ENCODE measurements at places on chromosomes 13 and 19. TPM values are rescaled to one million over a fixed set of nuclear protein-coding genes. Genes with fewer than 3 reads are reported as not detected.

HSPBP1 gene
- total RNA-seq, result 69.2 TPM

APOC4 gene
- total RNA-seq, result not detected

TTC9B gene
- total RNA-seq, result not detected

CGB7 gene
- not detected for total RNA-seq

CEACAM6 gene
- total RNA-seq, result 5.5 TPM

OR7E24 gene
- not detected for total RNA-seq

SIGLEC12 gene
- not detected for total RNA-seq

KCNK6 gene
- total RNA-seq, result under 0.01 TPM

ZNF610 gene
- total RNA-seq, result 2.2 TPM

KLK1 gene
- total RNA-seq, result not detected

FFAR2 gene
- total RNA-seq, result not detected

CRLF1 gene
- total RNA-seq, result 7.6 TPM

POLD1 gene
- total RNA-seq, result 14.1 TPM

PEX11G gene
- total RNA-seq, result not detected

LILRB3 gene
- 0.89 TPM for total RNA-seq

GRCh38 chr19:51559240-51559639 lies 11.8 kb upstream of the ZNF175 start:
- DNase-seq, result no peak

DNA sequence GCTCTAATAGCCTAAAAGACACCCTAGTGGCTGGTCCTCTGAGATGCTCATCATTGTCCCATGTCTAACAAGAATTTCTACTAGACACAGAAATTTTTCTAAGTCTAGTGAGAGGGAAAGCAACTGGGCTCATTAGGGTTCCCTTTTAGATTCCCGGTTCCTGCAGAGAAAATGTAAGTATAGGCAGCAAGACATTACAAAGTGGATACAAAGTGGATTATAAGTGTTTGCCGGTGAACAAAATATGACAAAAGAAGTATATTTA lies 20.8 kb upstream of the TMTC4 start:
- DNase-seq, result no peak

- peak; percentile 83 for DNase-seq
These were observed 30.4 kb upstream of the CYP4F8 start for GRCh38 chr19:15584541-15585115.

- DNase-seq, result no peak
These were observed 1.1 kb upstream of the PTGER1 start for GRCh38 chr19:14476327-14476672.

- DNase-seq, result no peak
These were observed 168.5 kb upstream of the FREM2 start for GRCh38 chr13:38518328-38518727.

DNA sequence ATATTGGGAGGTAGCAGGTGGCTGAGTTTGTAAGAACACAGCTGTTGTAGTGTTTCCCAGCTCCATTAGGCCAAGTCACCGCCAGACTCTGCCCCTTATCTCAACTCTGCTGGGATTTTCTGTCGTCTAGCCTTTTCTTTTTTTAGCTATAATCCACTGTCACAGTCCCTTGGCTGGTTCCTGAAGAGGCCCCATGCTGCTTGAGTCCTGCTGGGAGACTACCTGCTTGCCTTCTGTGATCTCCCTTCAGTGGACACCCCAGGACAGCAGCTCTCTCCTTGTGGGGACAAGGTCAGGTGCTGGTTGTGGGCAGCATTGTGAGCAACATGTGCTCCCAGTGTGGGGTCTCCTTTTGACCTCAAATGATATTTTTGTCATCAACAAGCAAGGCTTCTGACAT lies 195.0 kb upstream of the ATXN8OS start:
- DNase-seq, result peak; percentile 9

GRCh38 chr19:18433015-18433691 lies 4.8 kb downstream of the ISYNA1 start:
- no peak for DNase-seq

DNA sequence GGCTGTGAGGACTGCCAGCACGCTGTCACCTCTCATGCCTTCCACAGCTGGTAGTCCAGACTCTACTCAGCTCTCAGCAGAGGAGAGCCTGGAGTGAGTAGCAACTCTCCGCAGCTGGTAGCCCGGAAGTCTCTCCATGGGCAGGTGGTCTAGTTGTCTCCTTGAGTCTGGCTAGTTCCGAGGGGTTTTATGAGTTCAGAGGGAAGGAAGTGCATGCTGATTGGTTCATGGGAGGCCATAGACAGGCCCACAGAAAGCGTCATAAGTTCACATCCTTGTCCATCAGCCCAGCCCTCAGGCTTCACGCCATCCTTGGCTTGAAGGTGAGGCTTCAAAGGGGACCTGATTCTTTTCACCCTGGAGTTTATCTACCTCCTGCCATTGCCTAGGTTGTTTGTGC lies 2662.4 kb upstream of the PCDH20 start:
- DNase-seq, result no peak

DNA sequence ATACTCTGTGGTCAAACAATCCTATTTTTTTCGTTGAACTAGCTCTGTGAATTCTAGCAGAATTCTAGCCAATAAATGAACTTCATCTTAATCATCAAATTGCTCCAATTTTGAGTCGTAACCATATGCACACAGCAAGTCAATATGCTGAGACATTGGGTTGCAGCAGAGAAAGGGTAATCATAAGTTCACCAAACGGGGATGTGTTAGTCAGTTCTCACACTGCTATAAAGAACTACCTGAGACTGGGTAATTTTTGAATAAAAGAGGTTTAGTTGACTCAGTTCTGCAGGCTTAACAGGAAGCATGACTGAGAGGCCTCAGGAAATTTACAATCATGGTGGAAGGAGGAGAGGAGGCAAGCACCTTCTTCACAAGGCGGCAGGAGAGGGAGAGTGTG lies 67.7 kb upstream of the ABCC4 start:
- no peak for DNase-seq

DNA sequence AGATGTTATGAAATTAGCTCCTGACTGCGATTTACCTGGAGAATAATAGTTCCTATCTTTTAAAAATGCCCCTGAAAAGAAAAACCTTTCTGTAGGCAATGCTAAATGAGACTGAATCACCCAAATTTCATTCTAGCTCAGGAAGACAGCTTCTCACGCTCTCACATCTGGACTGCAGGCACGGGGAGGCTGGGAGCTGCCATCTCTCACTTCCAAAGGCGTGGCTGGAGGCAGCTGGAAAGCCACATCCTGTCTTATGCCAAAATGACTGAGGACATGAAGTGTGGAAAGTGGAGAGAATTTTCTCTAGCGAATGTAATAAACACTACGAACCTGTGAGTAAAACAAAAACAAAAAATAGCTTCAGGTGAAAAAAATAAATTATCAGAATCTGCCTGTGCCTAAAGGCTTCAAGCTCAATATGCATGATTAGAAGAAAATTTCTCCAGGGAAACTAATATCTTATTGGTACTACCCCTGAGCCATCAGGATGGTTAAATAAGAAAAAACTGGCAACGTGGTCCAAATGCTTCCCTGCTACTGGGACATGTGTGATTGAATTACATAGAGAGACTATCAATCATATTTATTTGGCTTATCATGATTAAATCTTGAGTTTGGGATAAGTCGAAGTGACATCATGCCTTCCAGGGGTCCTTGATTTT lies 58.1 kb upstream of the UBL3 start:
- DNase-seq, result no peak

DNA sequence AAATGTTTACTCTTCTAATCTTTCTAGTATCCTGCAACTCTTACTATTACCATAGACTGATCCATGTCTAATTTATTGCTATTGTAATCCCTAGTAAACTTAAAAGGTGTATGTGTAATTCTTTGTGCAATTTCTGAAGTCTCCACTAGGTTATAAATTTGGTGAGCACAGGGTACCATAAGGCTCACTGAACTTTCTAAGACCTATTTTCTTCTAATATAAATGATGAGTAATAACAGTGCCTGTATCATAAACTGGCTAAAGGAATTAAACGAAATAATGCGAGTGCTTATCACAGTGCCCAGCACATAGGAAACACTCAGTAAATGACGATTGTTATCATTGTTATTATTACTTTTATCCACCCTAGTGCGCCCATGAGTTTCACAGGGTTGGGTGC lies 119.1 kb downstream of the KLF12 start:
- DNase-seq, result no peak

DNA sequence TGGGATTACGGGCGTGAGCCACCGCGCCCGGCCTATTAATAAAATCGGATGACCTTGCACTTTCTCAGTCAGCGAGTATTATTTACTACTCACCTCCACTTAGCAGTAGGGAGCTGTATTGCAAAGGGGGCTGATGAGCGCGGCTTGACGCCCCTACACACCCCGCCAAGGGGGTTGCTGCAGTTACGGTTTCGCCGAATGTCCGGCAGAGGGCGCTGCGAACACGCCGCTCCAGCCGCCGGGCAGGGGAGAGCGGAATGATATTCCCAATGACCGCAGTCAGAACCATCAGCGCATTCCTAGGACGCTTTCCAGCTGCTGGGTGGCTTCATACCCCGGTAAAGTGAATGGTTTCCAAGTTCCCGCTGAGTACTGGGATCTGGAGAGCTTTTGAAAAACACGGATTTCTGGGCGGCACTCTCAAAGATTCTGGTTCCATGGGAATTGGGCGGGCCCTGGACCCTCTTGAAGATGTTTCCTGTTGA lies 30.0 kb upstream of the TPT1 start:
- peak; percentile 88 for DNase-seq

- peak; percentile 94 for DNase-seq
These were observed at the start of gene SLAIN1 for GRCh38 chr13:77697217-77698103. SLAIN1 (plus strand) TSS chr13:77697687; CDS start chr13:77697914, 227 bp downstream.

- DNase-seq, result peak; percentile 88
These were observed 1.3 kb upstream of the LRCH1 start for GRCh38 chr13:46551410-46552302.

- DNase-seq, result no peak
These were observed 67.9 kb upstream of the ZNF724 start for GRCh38 chr19:23318143-23318542.

- no peak for DNase-seq
These were observed 9.8 kb downstream of the MCF2L start for GRCh38 chr13:112978561-112979405.

DNA sequence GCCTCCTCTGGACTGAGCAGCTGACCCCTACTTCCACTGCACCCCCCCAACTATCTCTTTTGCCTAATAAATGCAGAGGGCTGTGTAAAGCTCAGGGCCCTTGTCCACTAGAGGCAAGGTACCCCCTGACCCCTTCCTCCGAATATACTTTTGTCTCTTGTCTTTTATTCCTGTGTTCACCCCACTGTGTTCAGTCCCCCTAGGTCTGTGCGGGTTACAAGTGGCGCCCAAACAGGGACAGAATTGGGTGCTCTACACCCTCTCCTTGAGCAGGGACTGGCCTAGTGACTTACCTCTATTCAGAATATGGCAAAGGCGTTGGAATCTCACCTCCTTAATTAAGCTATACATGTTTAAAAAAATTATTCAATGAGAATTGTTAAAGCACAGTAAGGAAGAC lies 15.0 kb downstream of the ZNF350 start:
- peak; percentile 17 for DNase-seq

- no peak for DNase-seq
These were observed 14.8 kb downstream of the SMIM24 start for GRCh38 chr19:3465552-3465951.

- DNase-seq, result no peak
These were observed 18.7 kb upstream of the B3GNT3 start for GRCh38 chr19:17775991-17776803.

GRCh38 chr13:24230428-24231072 lies 70.0 kb downstream of the SPATA13 start:
- no peak for DNase-seq

GRCh38 chr13:85091631-85092234 lies 707.5 kb downstream of the SLITRK6 start:
- no peak for DNase-seq

DNA sequence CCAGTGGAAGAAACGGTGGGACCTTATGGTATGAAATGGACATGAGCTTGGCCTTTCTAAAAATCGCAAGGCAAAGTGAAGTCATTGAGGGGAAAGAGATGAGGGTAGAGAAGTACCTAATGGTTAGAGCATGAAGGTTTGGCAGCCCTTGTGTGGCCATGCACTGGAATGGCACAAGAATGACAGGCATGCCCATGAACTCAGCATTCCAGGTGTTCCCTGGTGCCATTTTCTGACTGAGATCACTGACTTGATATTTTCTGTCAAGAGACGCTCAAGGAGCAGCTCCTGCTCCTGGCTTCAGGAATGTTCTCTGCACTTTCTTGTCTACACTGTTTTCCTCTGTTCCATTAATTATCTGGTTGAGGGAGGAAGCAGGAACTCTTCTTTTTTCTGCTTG lies 225.0 kb upstream of the SLC10A2 start:
- DNase-seq, result no peak

DNA sequence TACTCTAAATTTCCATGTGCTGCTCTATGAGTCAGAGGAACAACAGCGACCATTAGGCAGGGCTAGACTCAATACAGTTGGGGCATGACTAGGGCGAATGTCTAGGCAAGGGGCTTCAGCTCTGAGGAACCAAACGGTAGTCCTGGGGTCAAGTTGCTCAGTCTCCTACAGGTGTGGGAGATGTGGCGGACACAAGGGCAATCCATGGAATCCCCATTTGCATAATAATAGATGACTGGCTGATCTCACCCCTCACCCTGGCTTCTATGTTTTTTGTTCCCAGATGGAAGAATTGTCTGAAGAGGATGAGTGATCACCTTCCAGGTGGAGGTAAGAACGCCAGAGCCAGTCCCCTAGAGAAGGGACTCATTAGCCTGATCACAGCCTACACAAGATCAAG lies 1048.2 kb upstream of the MIR17HG start:
- DNase-seq, result no peak

- no peak for DNase-seq
These were observed 13.6 kb downstream of the KLK4 start for GRCh38 chr19:50897612-50898011.

DNA sequence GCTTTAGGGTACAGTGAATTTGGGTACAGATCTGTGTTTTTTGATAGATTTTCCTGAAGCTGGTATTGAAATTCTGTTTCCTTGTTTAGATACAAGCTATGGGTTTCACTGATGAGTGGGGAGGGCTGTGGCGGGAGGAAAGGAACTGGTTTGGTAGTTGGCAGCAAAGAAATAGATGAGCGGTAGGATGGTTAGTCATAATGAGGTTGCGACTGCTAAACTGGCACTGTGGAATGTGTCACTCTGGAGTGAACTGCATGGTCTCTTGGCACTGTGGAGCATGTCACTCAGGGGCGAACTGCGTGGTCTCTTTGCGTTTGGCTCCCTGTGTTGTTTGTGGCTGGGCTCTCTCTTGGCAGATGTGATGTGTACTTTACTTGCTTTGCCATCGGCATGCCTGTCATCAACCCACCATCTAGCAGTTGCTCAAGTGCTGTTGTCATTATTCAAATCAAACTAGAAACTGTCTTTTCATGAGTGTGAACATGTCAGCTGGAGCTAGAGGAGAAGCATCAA lies 82.1 kb downstream of the ATP8A2 start:
- no peak for DNase-seq

DNA sequence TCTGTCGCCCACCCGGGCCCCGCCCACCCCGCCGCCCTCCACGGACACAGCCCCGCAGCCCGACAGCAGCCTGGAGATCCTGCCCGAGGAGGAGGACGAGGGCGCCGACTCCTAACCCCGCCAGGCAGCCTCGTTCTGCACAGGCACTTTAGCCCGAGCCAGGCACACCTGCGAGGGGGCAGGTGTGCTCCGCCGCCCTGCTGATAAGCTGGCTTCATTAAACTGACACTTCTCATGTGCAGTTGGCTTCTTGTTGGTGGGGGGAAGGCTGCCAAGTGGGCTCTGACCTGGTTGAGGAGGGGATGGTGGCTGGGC lies 8.2 kb downstream of the IL4I1 start:
- DNase-seq, result peak; percentile 55

- DNase-seq, result no peak
These were observed 1235.3 kb upstream of the ATXN8OS start for GRCh38 chr13:68872338-68872737.

GRCh38 chr19:38596057-38596981 lies 21.4 kb downstream of the MAP4K1 start:
- peak; percentile 72 for DNase-seq

GRCh38 chr13:43061496-43062280 lies 38.3 kb downstream of the DNAJC15 start:
- DNase-seq, result no peak

Data from stomach (tissue), 19 donors.